Esophagus squamous epithelium (tissue), 5 donors: ENCODE measurements at places on chromosomes 16 and 17.

DNA sequence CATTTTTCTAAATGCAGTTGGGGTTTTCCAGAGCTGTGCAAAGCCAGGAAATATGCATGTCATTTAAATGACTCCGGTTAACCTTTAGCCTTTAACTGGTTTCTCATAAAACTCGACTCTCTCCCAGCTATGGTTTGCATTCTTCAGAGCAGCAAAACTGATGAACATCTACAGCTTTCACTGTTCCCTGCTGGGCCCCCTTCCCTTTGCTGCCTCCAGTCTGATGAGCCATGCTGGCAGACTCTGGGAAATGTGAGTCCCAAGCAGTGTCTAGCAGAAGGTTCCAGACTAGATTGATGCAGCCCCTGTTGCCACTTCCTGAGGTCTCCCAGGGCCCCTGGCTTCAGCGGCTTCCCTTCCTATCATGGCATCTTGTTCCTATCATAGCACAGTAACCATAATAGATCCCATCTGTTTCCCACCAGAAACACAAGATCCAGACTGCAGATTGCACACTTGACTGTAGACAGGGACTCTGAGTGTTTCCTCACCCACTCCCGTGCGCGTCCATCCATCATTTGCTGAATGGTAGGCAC is 135.4 kb downstream of the CLEC16A start:
- no peak for DNase-seq

DNA sequence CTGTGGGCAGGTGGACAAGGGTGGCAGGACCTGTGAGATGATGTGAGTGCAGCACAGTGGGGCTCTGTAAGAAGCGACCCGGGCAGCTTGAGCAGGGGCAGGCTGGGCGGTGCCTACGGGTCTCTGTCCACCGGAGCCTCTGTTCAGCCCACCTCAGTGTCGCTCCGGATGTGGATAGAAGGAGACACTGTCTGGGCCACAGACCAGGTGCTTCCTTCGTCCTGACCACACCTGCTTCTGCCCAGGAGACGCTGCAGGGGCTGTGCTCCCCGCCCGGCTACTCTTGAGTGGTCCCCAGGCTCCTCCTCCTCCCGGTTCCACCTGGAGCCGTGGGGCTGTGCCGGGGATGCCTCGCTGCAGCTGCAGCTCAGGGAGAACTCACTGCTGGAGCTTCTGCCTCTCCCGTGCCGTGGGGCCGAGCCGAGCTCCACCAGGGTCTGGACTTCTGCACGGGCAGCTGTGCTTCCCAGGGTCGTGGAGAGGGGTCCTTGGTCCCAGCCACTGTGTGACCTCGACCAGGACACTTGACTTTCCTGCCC is 21.5 kb downstream of the METRNL start:
- no peak for DNase-seq

GRCh38 chr17:65656390-65657250 is 95.2 kb upstream of the AXIN2 start:
- DNase-seq: no peak

DNA sequence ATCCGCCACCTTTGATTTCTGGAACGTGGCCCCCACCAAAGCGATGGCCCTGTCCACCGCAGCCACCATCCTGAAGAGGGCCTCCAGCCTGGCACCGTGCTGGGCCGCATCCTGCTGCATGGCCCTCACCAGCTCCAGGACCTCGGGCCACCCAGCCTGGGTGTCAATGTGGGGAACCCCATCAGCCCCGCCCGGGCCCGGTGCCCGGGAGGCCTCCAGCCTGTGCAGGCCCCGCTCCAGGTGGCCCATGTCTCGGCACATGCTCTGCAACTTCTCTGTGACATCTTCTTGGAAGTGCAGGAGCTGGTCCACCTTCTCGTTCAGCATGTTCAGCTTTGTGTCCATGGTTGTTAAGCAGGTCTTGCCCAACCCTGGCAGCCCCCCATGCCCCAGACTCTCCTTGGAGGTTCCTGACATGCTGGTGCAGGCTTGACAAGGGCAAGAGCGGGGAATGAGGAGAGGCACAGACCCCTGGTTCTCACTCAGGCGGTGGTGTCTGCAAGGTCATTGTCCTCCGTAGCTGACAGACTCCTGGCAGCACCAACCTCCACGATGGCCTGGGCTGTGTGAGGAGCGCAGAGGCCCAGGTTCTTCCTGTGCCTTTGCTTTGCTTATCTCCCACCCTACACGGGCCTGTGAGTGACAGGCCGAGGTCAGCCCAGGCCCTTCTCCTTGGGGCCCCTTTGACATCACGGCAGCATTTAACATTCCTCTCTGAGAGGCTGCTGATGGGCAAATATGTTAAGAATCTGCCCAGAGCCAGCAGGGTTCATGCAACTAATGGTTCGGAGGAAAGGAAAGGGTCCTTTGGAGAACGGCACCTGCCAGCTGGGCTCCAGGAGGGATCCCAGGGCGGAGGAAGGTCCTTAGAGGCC is at the start of gene MYLK3:
Gene MYLK3, minus strand, starts transcription at position 568 of the 875 bp plus-strand sequence. Its CDS starts 151 bp downstream, at position 417.
- DNase-seq: no peak

DNA sequence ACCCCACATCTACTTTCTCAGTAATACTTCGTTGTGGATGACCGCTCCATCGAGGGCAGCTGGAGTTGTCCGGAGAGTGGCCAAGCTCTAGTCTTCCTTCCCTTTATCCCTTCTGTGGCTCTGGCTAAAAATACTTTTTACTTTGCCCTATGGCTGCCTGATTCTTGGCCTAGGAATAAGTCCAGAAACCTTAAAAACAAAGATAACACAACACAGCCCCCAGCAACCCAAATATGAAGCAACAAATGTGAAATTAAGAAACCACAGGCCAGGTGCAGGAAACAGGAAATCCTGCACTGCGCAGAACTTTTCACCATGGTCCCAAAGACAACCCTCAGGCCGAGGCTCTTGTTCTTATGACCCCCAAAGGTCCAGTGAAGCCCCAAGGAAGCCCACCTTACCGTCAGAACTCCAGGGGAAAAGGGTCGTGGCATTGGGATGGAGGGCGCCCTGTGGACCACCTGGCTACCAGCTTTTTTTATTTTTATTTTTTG is 26.0 kb downstream of the TK2 start:
- DNase-seq: no peak

DNA sequence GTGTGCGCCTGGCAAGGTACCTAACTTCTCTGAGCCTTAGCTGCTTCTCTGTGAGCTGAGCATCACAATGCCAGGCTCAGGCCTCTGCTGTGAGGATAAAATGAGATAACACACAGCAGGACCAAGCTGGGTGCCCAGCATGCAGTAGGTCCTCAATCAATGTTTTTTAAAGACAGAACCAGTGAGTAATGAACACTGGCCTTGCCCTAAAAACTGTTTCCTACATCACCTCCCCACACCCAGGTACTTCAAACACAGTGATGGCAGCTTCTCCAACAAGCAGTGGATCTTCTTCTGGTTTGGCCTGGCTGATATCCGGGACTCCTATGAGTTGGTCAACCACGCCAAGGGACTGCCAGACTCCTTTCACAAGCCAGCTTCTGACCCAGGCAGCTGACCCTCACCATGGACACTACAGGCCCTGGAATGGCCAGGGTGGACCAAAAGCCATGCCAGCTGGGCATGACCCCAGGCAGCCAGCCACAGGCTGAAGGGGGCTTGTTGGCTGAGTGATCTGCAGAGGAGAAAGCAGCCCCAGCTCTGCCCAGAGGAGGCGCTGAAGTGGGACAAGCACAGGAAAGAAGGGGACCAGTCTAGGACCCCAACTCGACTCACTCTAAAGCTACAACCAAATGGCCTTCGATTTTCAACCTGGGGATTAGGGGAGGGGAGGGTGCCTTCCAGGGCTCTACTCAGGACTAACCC is 3.9 kb downstream of the NAGS start:
- no peak for DNase-seq

GRCh38 chr17:76678330-76678729 is 32.4 kb downstream of the MXRA7 start:
- no peak for DNase-seq
